ENCODE measurements at places on chromosomes 7 and 10.

- DNase-seq, result no peak
Observed at GRCh38 chr7:132226046-132226956, 350.0 kb downstream of the PLXNA4 start.

GRCh38 chr7:105876964-105877601 lies 684 bp upstream of the ATXN7L1 start:
- DNase-seq, result no peak

- no peak for DNase-seq
Observed at GRCh38 chr7:1861799-1862458, 191.9 kb downstream of the ELFN1 start.

- no peak for DNase-seq
Observed at GRCh38 chr10:77685432-77685831, 47.8 kb upstream of the KCNMA1 start.

DNA sequence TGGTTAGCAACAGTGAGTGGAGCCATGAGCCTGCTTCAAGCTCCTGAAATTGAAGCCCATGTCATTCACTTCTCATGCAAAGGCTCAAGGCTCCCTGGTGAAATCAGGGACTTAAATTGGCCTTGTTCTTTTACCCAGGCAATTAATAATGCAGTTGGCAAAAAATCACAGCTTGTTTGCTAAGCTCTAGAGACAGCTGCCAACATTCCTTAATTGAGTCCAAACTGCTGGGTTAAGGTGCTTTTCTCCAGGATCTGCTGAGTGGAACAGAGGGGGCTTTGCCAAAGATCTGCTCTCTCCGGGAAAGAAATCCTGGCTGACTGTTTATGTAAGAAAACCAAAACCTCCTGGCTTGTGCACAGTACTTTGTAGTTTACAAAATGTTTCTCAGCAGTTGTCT lies 257.6 kb upstream of the GHITM start:
- no peak for DNase-seq

GRCh38 chr7:132784406-132784805 lies 208.1 kb upstream of the PLXNA4 start:
- DNase-seq, result no peak

- no peak for DNase-seq
Observed at GRCh38 chr10:42707234-42707633, 68.9 kb upstream of the ZNF33B start.

- no peak for DNase-seq
Observed at GRCh38 chr7:134636008-134636449, 10.6 kb upstream of the BPGM start.

DNA sequence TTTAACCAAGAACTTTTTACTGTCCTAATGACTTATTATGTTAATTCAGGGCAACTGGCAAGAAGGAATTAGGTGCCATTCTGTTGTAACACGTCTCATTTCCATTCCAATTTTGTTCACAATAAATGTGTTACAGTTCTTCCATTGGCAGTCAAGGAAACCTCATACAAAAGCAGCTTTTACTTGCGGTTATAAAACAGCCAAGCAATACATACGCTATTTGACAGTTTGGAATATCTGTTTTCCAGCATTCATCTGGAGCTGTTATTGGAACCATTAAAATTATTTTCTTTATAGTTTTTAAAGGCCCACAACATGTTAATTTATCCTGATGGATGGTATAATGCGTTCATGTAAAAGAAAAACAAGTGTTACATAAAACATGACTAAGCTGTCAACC lies 33.3 kb downstream of the MTERF1 start:
- no peak for DNase-seq

DNA sequence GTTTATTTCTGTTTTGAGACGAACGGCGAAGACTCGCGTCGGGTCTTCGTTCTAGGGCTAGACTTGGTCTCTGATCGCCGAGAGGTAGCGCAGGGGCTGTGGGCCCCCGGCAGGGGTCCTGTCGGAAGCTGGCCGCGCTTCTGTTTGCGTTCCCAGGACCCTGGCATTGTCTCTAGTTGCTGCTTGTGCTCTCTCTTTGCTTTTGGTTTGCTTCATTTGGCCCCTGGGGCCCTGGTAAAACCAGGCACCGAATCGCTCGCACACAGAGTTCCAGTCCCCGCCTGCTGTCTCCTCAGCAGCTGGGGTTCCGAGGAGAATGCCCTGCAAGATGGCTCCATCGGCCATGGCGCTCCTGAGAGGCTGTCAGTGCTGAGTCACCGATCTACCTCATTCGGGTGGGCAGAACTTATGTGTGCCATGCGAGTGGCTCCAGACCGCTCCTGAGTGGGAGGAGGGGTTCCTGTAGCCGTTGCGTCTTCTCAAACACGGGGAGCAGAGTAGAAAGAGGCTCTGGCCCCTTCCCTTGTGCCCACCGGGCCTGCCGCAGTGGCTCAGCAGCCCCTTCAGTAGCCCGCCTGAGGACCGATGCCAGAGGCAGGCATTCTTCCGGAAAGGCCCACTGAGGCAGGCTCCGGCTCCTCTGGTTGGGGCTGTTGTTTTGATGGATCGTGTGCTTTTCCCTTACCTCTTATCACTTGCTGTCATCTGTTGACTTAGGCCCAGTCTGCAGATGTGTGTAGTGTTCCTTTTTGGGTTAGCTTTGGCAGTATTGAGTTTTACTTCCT lies 826 bp downstream of the CHPF2 start:
- DNase-seq, result no peak

DNA sequence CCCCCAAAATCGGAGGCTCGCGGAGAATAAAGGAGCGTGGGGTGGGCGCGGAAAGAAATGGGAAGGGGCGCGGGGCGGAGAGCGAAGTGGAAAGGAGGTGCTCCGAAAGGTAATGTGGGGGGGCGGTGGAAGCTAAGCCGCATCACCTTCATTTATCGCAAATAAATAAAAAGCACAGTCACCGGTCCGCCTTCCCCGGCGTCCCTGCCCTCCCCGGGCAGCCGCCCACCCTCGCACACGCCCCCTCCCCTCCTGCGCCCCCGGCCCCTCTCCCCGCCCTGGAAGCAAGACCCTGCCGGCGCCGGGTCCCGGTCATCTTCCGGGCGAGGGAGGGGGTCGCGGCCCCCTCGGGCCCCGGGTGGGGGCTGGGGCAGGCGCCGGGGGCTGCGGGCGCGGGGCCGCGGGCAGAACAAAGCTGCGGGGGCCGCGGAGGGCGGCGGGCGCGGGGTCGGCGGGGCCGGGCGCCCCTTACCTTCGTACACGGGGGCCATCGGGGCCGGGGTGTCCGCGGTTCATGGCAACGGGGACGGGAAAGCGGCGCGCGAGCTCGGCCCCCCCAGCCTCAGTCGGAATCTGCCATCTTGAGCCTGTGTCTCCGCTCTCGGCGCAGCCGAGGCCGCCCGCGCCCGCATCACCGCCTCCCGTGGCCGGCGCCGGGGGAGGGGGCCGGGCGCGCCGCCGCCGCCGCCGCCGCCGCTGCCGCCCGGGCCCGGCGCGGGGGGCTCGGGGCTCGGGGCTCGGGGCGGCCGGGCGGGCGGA lies 486 bp downstream of the HIPK2 start:
- DNase-seq, result no peak

DNA sequence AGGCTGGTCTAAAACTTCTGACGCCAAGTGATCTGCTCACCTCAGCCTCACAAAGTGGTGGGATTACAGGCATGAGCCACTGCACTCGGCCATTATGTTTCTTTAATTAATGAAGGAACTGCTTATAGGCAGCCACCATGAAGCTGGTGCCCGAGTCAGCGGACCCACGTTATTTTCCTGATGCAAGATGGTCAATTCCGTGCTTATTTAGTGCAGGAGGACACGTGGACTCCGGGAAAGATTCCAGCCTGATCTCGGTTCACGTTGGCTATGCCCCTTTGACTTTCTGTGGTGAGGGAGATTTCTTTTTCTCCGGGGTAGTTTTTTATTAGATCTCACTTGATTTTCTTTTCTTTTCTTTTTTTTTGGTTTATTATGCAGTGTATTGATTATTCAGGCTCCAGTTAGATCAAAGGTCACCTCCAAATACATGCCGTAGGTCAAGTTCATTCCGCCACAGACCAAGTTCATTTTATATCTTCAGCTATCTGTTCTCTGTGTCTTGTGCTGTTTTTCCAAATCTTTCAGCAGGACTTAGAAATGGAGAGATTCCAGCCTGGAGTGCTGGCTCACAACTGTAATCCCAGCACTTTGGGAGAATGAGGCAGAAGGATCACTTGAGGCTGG lies 8.3 kb downstream of the CAMK1D start:
- DNase-seq, result no peak

GRCh38 chr10:69382382-69383117 lies 34.2 kb downstream of the TACR2 start:
- DNase-seq, result no peak

DNA sequence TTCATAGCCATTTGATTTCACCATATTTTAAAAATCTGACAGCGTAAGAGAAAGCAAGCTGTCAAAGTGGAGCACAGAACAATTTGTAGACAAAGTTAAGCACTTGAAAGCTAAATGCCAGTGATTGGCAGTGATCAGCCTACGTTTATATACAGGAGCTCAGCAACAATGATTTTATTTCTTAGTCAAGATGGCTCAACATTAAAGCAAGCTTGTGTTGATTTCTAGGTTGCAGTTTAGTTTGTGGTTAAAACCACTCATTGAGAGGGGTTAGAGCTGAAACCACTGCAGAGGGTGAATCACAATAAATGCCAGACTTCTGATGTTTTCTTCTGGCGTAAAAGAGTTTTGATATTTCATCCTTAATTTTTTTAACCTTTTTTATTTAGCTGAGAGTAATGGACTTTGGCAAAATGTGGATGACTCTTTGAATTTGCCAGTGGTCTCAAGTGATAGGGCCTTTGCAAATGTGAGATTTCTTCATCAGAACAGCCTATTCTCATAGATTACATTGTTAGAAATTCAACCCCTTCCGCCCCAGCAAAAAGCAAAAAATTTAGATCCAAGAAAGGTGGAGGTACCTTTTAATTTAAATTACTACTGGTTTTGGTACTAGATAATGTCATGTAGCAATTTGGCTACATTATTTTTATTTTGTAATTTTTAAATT lies 73.8 kb downstream of the SHOC2 start:
- no peak for DNase-seq

DNA sequence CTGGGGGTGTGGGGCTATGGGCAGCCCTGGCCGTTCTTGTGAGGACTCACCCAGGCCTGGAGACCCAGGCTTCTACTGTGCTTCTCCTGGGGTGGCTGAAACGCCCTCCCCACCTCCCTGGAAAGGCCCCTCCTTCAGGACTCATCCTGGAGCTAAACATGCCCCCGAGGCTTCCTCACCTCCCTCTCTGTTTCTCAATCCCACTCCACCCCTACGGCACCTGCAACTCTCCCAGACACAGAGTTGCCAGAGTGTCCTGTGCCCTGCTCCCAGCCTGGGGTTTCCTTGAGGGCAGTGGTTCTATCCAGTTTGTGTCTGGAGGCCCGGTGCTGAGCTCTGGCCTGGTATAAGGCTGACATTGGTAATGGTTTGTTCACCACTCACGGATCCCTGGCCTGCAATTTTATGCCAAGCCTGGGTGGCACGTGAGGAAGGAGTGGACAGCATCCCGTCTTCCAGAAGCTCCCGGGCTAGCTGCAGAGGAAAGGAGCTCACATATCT lies 68.0 kb downstream of the GRID1 start:
- peak; percentile 26 for DNase-seq

DNA sequence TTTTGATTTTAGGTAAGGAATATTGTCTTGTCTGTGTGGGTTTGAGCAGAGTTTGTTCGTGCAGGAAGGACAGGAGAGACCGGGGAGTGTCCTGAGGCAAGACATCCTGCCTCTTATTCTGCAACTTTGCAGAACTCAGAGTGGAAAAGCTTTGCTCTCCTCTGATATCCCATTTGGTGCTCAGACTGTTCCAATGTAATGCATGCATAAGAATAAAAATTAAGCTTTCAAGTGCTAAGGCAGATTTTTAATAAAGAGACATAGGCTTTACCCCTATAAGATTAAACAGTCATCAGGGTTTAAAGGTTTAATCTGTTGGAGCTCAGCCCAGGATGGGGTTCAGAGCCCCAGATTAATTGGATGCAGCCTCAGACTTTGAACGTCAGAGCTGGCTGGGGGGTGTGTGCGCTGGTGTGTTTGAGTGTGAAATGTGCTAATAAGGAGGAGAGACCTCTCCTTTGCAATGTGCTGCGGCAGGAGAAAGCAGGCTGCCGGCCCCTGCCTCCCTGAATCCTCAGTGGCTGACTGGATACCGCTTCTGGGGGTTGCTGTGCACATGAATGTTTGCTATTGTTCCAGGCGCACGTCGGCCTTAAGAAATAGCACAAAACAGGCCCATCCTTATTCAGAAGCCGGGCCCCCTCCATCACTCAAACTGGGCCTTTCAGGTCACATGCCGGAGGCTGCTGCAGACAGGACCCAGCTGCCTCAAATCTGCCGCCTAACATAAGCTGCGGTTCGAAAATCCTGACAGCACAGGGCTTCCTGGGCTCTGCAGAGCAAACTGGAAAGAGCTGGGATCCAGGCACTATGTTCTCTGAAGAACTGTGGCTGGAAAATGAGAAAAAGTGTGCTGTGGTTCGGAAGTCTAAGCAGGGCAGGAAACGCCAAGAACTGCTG lies 84.1 kb upstream of the PRR15 start:
- DNase-seq, result no peak

DNA sequence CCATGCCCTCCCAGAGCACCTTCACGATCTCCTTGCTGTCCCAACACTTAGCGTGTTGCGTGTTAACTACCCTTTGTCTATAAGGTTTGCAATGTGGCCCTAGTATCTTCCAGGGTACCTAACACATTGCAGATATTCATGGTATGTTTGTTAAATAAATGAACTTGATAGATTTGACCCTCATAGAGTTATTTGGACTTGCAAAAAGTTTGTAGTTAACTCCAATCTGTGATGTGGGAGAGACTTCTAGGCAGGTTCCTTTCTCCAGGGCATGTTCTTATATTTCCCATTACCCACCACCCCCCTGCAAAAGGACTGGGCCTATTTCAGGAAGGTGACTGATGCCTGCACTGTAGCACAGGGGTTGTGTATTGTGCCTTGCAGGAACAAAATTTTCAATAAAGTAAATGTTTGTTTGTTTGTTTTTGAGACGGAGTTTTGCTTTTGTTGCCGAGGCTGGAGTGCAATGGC lies 612 bp downstream of the HILPDA start:
- DNase-seq, result no peak

GRCh38 chr10:12902135-12902572 lies 99.4 kb downstream of the CCDC3 start:
- DNase-seq, result no peak

GRCh38 chr7:13982940-13983677 lies 6.4 kb downstream of the ETV1 start:
- DNase-seq, result no peak

DNA sequence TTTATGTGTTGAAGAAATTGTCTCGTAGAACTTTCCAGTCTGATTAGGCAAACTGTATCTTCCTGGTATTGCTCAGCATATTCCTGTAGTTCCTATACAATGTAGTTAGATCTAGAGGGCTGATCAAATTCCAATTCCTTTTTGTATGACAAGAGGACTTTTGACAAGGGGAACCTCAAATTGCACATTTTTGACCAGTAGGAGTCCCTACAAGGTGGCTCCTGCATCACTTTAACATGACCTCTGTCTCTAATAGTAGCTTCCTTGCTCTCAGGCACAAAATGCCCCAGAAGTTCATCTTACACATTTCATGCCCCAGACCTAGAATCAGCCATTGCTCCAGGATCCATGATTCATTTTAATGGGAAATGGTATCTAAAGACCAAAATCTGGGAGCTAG lies 18.7 kb downstream of the HERPUD2 start:
- no peak for DNase-seq

All from RWPE2 (cell line).